ENCODE measurements at places on chromosomes 4 and X.

DNA sequence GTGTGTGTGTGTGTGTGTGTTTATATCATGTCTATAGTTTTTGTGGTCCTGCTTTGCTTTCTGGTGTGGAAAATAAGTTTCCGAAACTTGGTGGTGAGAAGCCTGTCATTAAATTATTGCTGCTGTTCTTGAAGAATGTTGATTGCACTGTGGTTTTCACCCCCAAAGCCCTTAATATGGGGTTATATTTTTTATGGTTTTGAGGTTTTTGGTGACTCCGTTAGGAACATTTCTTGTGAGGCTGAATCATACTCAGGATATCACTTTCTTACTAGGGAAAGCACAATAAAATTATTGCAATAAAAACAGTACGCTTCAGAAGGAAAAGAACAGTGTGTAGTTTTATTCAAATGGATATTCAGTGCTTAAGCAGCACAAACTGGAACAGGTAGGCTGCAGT, 539.1 kb upstream of the MAGEB18 start:
- DNase-seq, result no peak

DNA sequence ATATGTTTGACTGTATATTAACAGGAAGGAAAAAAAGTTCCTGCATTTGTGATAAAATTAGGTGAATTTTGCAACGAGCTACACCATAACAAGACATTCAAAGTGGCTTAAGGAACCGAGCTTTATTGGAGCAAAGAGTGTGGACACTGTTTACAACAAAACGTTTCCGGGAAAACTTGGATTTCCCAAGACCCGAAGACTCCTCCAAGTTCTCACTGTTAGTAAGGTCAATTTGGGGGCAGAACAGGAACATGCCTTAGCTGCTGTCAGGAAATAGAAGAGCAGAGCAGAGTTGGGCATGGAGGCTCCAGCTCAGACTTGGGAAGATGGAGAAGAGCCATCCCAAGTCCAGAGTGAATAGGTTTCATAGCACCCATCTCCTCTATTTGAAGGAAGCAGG, 16.5 kb downstream of the ADH6 start:
- DNase-seq, result no peak

DNA sequence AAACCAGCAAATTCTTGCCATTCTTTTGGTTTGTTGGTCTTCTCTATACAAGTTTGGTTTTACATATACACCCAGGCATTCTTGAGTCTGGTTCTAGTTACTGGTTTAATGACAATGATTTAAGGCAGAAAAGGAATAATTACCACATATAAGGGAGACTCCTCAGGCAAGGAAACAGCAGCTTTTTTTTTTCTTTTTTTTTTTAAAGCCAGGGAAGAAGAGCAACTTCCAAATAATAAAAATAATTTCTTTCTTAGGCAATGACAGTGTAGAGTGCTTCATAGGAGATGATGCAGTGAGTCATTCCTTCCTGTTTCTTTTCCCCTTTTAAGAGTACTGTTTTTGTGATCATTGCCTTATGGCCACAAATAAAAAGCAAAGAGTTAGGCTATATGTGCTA, 289.7 kb downstream of the DKK2 start:
- no peak for DNase-seq

DNA sequence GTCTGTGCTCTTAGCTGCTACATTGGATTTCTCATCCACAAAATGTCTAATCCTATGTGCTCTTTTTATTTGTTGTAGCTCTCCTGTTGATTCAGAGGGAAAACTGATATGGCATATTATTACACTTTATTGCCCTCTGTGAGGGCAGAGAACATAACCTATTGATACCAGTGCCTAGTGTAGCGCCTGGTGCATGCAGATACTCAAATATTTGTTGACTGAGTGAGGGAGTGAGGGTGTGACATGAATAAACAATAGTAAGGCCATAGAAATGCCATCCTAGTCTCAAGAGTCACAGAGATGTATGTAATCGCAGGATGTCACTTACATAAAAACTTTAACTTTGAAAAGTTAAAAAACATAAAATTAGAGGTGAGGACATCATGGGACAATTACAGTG, 159.1 kb downstream of the SHROOM3 start:
- no peak for DNase-seq

GRCh38 chr4:3689576-3690550, 76.3 kb upstream of the ADRA2C start:
- no peak for DNase-seq

DNA sequence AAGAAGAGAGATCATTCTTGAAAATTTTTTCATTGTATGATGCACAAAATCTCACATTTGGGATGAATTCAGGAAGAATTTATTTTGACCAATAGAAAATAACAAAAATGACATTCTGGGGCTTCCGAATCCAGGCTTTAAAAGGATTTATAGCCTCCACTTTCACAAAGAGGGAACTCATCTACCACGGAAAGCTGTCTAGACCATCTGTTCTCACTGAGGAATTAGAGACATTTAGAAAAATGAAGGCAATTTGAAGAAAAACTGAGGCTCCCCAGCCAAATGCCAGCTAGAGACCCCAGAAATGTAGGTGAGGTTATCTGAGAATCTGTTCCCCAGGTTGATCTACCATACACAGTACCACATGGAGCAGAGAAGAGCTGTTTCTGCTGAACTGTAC, 464.3 kb downstream of the TMA16 start:
- DNase-seq, result no peak

- no peak for DNase-seq
Measured at GRCh38 chr4:136862653-136863052, 669.6 kb downstream of the PCDH18 start.

- no peak for DNase-seq
Measured at GRCh38 chrX:11551151-11551550, 114.6 kb downstream of the ARHGAP6 start.

- no peak for DNase-seq
Measured at GRCh38 chrX:107905366-107905765, 76.8 kb downstream of the TEX13B start.

DNA sequence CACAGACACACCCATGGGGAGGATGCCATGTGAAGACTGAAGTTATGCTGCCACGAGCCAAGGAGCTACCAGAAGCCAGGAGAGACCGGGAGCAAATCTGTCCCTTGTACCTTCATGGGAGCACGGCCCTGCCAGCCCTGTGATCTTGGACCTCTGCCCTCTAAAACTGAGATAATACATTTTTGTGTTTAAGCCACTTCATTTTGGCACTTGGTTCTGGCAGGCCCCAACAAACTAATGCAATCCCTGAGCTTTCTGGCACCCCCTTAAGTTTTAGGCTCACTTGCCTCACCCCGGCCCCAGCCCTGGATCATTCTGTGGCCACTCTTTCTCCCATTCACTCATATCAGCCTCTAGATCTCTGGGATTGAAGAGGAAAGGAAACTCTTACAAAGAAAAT, 35.4 kb downstream of the SEL1L3 start:
- no peak for DNase-seq

GRCh38 chrX:144297221-144297620, 413.4 kb downstream of the UBE2NL start:
- DNase-seq, result no peak

DNA sequence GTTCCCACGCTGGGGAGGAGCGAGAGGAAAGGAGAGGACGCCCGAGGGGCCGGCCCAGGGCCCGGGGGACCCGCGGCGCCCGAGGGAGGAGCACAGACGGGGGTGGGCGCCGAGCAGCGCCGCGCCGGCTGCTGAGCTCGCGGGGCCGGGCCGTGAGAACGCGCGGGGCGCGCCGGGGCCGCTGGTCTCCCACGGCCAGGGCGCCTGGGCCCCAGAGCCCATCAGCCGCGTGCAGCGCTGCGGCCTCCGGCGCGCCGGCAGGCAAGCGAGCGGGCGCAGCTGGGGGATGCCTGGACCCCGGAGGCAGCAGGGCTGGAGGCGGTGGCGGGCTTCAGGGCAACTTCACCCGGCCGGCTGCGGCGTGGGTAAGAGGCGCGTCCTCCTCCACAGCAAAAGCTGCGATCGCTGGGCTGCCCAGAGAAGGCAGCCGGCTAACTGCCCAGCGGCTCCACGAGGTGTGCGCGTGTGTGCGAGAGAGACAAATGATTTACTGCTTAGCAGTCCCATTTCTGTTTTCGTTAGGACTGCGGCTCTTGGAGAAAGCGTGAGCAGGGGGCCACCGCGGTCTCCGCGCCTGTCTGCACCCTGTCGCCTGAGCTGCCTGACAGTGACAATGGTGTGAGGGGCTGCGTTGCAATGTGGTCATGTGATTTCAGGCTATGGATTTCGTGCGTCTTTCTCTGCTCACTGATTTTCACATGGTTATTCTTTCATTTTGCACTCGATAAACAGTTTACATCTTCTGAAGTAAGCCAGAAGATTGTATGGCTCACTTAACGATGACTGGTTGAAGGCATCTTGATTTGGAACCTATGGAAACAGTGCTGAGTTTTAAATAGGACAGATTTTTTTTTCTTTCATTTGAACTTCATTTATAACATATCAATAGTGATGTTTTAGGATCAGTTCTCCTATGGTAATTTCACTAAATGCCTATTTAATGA, 1.2 kb downstream of the GUCY1A1 start:
- DNase-seq, result no peak

DNA sequence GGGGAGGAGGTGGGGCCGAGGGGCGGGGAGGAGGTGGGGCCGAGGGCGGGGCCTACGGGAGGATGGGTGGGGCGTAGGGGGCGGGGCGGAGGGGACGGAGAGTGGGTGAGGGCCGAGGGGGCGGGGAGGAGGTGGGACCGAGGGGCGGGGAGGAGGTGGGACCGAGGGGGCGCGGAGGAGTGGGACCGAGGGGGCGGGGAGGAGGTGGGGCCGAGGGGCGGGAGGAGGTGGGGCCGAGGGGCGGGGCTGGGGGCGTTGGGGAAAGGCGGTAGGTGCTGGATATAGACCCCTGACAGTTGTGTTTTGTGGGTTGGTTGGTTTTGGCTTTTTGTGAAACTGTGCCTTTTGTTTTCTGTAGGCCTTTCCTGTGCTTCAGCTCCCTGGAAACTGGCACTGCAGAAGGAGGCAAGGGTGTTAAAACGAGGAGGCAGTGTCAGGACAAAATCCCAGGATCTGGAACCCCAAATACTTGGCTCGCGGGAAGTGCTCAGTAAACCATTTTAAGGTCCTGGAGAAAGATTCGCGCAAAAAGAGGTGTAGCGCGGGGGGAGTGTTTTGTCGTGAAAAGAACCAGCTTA, 580 bp upstream of the MMGT1 start:
- DNase-seq, result peak; percentile 62

GRCh38 chrX:15913146-15913545, 58.5 kb upstream of the AP1S2 start:
- no peak for DNase-seq

DNA sequence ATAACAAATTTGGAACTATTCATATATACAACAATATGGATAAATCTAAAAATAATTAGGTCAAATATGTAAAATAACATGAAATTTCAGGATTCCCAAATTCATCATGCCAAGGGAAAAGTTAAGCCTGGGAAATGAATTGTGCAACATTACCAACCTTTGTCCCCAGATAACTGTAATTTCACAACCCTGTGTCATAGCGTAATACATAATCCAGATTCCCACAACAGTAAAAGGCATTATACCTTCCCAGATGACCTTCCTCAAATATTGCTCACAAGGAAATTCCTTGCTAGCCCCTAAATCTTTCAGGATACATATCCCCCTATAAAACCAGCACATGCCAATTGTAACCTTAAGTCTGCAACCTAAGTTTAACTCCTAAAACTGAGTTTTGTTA, 32.9 kb upstream of the RAB40A start:
- DNase-seq, result no peak

- no peak for DNase-seq
Measured at GRCh38 chrX:119617517-119618164, 11.4 kb upstream of the NKRF start.

DNA sequence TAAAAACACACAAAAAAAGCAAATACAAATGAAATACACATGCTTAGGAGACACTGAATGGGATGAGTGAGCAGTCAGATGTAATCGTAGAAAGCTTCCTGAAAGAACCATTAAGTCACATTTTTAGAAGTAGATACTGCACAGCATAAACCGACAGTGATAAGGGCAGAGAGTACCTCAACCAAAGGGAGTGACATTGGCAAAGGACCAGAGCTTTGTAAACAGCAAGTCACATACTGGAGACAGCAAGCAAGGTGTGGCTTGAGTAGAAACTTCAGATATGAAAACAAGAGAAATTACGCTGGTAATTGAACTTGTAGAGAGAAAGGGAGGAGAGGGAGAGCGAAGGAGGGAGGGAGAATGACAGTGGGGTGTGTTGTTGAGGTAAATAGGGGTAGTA, 92.0 kb downstream of the CHRDL1 start:
- DNase-seq, result no peak

DNA sequence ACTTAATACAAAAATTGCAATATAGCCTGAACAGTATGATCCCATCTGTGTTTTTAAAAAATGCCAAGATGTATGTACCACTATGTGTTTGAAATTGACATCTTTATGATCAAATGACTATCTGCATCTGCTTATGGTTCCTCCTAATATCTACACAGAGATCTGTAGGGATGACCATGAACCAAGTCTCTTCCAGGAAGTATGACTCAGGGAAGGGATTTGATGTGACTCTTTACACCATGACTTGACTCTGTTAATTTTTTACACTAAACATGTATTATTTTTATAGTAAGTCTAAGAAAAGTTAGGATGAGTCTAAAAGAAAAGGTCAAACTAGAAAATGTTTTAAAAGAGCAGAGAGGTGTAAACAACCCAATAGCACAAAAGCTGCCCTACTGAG, 164.0 kb downstream of the SH3KBP1 start:
- no peak for DNase-seq

GRCh38 chr4:98945297-98945850, 16.4 kb upstream of the EIF4E start:
- DNase-seq, result no peak

DNA sequence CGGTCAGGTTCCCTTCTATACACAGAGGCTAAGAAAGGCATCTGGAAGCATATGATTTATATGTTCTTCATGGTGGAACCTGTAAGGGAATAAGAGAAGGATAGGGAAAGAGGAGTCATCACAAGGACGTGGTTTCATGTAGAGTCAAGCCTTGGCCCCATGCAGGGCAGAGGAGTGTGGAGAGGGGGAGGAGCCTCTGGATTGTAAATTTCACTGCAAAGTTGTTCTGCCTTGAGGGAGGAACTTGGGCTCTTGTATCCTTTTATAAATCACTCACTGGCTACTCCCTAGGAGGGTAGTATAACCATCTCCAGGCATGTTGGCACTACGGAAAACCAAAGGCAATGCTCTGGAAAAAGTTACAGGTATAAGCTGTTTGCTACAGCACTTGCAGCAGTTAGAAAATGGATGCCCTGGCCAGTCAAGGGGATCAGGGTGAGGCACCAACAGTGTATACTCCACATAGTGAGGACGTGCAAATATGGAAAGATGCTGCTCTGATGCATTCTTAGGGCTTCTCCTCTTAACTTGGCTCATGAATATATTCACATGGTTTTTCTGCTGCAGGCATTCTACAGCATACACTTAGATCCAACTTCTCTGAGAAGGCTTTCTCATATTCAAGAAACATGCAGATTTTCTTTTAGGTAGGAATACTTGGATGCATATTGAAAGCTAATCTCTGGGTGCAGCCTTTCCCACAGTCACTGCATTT, 60.3 kb upstream of the ZNF81 start:
- no peak for DNase-seq

GRCh38 chr4:43332052-43332425, 439.5 kb downstream of the GRXCR1 start:
- DNase-seq, result no peak

- DNase-seq, result no peak
Measured at GRCh38 chrX:336227-336626, 17.6 kb upstream of the GTPBP6 start.

- no peak for DNase-seq
Measured at GRCh38 chrX:17078031-17078720, 131.7 kb downstream of the REPS2 start.

- DNase-seq, result no peak
Measured at GRCh38 chr4:101942891-101943290, 152.4 kb downstream of the BANK1 start.

GRCh38 chr4:119025420-119025819, 110.2 kb upstream of the MYOZ2 start:
- no peak for DNase-seq
